GF-D8 (cell line): ENCODE measurements at places on chromosomes 13 and 19.

- DNase-seq = no peak
These were observed 22.3 kb downstream of the IER2 start for GRCh38 chr19:13172346-13173138.

DNA sequence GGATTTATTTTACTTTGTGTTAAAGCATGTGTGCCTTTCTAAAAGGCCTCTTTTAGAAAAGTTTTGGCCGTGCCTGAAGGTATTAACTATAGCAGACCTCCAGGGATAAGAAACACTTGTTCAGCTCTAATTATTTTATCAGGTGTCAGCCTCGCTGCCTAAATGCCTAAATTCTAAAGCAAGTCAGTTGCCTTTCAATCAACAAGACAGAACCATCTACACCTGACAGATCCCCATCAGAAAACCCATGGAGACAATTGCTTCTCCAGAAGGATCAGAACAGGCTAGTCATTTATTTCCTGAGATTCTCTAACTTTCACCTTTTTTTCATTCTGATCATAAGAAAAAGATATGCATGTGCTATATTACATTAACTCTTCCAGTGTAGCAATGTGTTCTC, 171.4 kb upstream of the GPC6 start:
- DNase-seq = no peak

GRCh38 chr19:977058-977464, 7.1 kb upstream of the WDR18 start:
- no peak for DNase-seq

DNA sequence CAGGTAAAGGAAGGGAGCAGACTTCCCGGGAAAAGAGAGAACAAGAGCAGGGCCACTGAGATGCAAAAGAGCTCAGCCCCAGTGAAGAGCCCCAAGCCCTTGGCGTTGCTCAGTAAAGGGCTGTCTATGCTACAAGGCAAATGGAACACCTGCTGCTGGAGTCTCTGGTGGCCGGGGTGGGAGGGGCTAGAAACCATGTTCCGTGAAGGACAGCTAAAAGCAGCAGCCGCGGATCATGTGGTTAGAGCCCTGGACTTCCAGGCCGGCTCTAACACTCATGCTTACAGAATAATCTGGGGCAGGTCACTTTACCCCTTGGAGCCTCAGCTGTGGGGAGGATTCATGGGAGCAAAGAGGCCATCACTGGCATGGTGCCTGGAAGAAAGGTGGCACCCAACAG, 17.8 kb downstream of the POU2F2 start:
- no peak for DNase-seq

- DNase-seq = no peak
These were observed 23.9 kb downstream of the TSSK6 start for GRCh38 chr19:19491321-19492025.

DNA sequence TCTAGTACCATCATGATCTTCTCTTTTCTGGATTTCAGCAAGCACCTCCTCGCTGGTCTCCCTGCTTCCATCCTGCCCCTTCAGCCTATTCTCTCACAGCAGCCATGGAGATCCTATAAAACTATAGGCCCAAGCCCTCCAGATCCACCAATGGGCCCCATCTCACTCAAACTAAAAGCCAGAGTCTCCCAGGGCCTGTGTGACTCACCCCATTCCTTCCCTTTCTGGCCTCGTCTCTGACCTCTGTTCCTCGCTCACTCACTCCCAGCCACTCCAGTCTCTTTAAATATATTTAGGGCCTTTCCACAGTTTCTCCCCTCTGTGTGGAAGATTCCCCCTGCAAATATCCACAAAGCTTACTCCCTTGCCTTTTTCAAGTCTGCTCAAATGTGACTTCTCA, 89.7 kb downstream of the HSPH1 start:
- no peak for DNase-seq

- no peak for DNase-seq
These were observed 351.6 kb upstream of the KLF12 start for GRCh38 chr13:74485757-74486156.

GRCh38 chr13:41458761-41459431, 1.5 kb downstream of the RGCC start:
- peak; percentile 86 for DNase-seq

DNA sequence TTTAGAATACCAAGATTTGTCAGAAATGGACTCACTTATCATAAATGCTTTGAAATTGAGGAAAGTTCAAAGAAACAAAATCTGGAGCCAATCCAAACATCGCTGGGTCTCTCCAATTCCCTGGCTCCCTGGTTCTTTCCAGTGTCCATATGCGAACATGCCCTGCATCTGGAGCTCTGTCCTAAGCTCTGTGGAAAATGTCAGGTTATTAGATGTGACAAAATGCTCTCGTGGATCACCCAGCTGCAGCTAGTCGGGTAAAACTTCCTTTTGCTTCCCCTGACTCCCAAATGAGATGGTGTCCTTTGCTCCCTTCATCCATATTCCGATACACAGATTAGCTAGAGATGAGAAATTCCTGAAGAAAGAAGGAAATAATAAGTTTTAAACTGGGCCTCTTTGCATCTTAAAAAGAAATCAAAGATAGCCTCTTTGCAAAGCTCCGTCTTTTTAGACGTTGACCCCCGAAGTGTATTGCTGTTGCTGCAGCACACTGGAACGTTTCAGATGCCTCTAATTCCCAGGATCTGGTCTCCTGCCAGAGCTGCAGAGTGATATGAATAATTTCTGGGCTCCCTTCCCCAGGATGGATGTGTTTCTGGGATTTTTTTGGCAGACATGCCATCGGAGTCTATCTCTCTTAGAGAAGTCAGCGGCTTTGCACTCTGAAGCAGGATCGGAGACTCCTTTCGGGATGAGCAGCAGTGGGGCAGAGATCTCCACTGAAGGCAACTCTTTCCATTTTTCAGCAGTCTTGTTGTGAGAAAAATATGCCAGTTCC, 102.9 kb downstream of the TEX26 start:
- DNase-seq = no peak
